ENCODE measurements at places on chromosomes 6 and 20.

- no peak for DNase-seq
These were observed 372.7 kb upstream of the RGS17 start for GRCh38 chr6:153503810-153504209.

GRCh38 chr6:43972179-43972912 is 154.9 kb downstream of the MRPL14 start:
- no peak for DNase-seq

DNA sequence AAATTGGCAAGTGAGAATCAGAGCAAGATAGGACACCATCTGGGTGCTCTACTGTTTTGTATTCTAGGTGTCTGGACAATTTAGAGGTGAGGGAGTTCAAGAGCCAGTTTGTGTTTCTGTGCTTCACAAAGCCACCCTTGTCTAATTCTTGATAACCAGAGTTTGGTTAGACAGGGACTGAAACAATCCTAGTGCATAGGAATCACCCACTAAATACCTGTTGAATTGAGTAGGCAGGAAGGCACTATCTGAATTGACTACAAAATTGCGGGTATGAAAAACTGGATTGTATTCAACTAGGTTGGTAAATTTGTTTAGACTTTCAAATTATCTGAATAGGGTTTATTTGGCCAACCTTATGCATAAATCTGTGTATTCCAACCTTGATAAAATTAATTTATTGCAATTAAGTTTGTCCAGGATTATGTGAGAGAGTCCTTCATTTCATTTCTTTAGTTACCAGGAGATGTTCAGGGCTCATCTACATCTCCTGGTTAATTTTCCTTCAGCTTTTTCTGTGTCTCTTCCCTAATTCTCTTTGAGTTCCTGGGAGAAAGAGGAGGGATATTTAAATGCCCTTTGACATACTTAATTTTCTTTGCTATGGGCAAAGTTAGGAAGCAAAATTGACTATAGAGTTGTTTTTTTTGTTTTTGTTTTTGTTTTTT is 1.7 kb downstream of the TPX2 start:
- no peak for DNase-seq

GRCh38 chr6:36033935-36034334 is 6.3 kb downstream of the MAPK14 start:
- DNase-seq = no peak

GRCh38 chr6:44016131-44016870 is 111.0 kb downstream of the MRPL14 start:
- DNase-seq = no peak

- DNase-seq = no peak
These were observed 11.2 kb downstream of the TFAP2D start for GRCh38 chr6:50724381-50725124.

GRCh38 chr6:9250852-9251251 is 815.5 kb upstream of the SLC35B3 start:
- DNase-seq = no peak

- DNase-seq = no peak
These were observed 144.2 kb upstream of the CENPW start for GRCh38 chr6:126195625-126196236.

- peak; percentile 30 for DNase-seq
These were observed 237.8 kb upstream of the PMEPA1 start for GRCh38 chr20:57947421-57948179.

DNA sequence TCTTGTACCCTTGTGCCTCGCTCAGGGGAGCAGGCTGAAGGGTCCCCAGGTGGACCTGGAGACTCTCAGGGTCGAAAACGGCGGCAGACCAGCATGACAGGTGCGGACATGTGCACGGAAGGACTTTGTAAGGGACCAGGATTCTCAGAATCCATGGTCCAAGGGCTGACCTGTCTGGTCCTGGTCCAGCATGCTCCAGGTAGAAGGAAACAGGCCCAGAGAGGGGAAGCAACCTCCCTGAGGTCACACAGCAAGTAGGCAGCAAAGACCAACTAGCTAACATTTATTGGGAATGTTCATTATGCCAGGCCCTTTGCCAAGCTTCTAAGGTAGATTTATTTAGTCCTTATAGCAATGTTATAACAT is 5.9 kb downstream of the CDKN1A start:
- DNase-seq = no peak

All from heart right ventricle (tissue), 16 donors.